ENCODE measurements at places on chromosomes 12 and 14.

- DNase-seq: no peak
Observed at GRCh38 chr12:115864396-115864795, 413.1 kb downstream of the MED13L start.

DNA sequence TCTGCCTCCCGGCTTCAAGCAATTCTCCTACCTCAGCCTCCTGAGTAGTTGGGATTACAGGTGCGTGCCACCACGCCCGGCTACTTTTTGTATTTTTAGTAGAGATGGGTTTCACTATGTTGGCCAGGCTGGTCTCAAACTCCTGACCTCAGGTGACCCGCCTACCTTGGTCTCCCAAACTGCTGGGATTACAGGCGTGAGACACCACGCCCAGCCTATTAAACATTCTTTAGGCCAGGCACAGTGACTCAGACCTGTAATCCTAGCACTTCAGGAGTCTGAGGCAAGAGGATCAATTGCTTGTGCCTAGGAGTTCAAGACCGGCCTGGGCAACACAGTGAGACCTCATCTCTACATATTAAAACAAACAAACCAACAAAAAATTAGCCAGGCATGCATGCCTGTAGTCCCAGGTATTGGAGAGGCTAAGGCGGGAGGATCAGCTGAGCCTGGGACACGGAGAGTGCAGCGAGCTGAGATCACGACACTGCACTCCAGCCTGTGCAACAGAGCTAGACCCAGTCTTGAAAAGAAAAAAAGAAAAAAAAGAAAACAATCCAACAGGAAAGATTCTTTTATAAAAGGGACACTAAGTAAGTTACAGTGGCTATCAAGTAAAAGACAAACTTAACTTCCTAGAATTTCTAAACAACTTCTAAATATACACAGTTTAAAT is 70.2 kb downstream of the HECTD1 start:
- no peak for DNase-seq

DNA sequence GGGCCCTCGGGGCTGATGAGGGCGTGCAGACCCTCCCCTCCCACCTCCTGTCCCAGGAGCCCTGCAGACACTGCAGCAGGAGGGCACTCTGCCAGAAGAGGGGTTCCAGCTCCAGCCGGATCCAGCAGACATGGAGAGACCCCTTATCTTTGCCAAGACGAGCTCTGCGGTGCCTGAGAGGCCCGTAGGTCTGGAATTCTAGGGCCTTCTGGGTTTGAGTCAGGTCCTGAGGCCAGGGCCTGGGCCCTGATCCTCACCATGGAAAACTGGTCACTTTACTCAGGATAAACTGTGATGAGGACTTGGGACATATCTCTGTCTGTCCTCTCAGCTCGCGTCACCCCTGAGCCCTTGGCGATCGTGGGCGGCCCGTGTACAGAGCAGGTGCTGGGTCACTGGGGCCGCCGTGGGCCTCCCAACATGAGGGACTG is 13.8 kb downstream of the MEG3 start:
- DNase-seq: no peak

DNA sequence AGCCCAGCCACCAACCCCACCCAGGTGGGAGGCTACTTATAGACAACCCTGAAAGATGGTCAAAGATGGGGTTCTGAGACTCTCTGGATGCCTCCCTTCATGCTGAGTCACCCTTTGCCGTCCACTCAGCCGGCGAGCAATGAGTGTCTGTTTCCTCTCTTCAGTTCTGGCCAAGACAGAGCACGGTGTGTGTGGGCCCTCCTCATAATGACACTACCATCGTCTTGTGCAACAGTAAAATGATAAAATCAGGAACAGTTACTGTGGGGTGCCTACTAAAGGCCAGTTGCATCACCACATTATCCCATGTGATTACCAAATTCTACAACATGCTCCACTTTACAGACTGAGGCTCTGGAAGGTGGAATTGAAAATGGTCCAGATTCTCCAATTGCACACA is 7.0 kb upstream of the BDKRB1 start:
- DNase-seq: peak; percentile 92

DNA sequence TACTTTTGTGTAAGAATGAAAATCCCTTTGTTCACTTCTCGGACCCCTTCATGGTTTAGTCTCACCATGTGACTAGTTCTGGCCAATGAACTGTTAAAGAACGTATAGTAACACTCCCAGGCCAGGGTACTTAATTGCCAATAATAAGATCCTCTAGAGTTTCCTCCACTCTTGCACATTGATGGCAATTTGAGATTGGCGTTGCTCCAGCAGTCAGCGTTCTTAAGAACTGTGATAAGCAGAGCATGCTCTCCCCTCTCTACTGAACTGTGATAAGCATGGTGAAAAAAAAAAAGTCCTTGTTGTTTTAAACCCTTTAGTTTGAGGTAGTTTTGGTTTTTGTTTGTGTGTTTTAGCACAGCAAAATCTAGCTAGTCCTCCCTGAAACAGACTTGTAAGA is 854.5 kb downstream of the SLC6A15 start:
- DNase-seq: no peak

- DNase-seq: peak; percentile 36
Observed at GRCh38 chr12:125079648-125080645, 14.7 kb downstream of the AACS start.

DNA sequence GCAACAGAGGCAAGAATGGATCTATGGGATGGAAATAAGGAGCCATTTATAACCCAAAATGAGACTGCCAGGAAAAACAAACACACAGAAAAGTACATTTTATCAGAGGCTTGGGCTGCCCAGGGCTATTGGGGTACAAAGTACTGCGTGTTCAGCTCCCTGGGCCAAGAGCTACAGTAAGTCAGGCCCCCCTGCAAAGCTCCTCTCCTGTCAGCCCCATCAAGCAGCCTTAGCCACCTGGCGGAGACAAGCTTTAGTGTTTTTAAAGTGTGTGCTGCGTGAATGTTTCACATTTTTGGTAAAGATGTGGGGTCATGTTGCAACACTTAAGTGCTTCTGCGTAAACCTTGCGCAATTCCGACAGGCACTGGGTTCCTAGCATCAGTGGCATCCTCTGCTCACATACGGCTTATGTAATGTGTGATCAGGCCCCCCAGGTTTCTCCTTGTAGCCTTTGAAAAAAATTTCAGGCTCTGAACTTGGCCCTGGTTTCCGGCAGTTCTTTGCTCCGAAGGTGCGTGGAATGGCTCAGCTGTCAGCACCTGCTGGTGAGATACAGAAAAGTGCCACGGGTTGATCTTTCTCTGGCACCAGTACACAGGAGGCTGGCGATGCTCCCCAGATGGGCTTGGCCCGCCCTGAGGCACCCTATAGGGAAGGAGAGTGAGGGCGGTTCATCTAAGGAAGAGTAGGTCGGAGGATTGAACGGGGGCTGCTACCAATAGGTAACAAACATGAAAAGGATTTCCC is 198.7 kb upstream of the EEA1 start:
- DNase-seq: peak; percentile 98

DNA sequence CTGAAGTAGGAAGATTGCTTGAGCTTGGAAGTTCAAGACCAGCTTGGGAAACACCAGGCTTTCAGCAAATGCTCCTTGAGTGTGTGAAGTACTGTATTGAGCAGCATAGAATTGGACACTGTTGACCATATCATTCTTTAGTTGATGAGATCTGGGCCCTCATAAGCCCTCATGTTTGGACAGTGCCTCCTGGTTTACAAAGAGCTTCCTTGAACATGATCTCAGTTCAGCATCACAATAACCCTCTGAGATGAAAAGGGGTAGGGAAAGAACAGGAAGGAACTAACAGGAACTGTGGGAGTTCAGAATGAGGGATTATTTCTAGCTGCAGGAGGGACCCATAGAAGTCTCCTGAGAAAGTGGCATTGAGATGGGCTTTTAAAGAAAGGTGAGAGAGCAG is 153.2 kb downstream of the C12orf75 start:
- DNase-seq: no peak
